ENCODE measurements at places on chromosomes 5 and 9. TPM values are rescaled to one million over a fixed set of nuclear protein-coding genes. Genes with fewer than 3 reads are reported as not detected.

DOCK2 gene
- 3.5 TPM for total RNA-seq

TMEM38B gene
- total RNA-seq: 83.0 TPM

GPSM1 gene
- total RNA-seq: 1.3 TPM

OBP2A gene
- not detected for total RNA-seq

COL15A1 gene
- total RNA-seq: 21.0 TPM

JAKMIP2 gene
- total RNA-seq: 0.02 TPM

GRCh38 chr9:134263596-134263995 is 62.7 kb upstream of the RXRA start:
- no peaks in the 10 kb centered on the region for H3K36me3 ChIP-seq
- peaks cover 2% of the 10 kb centered on the region for H3K27me3 ChIP-seq
- no peak for DNase-seq
- peaks cover 13% of the 10 kb centered on the region for H3K4me1 ChIP-seq

DNA sequence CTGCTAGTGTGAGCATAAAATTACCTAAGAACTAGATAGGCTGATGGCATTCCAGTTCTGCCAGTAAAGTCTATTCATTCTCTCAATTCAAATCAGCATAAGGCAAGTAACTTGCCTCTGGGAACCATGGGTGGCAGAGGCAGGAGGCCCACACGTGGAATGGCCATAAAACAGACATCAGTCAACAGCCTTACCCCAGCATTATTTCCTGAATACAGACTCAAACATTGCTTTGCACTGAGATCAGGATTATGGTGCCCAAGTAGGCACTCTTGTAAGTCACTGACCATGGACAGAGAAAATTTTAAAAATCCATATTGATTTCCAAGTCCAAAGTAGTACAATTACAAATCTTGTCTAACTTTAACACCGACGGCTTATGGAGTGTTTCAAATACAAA is 157.7 kb downstream of the NR2F1-AS1 start:
- no peaks in the 10 kb centered on the region for H3K27me3 ChIP-seq
- H3K27ac ChIP-seq: no peak overlapping the region
- no peaks in the 10 kb centered on the region for H3K4me1 ChIP-seq
- H3K4me3 ChIP-seq: no peak overlapping the region
- no peaks in the 10 kb centered on the region for H3K36me3 ChIP-seq
- DNase-seq: no peak

GRCh38 chr5:171272996-171273970 is 35.8 kb upstream of the TLX3 start:
- no peak overlapping the region for H3K4me3 ChIP-seq
- H3K27ac ChIP-seq: no peak overlapping the region
- H3K4me1 ChIP-seq: no peaks in the 10 kb centered on the region
- no peaks in the 10 kb centered on the region for H3K27me3 ChIP-seq

GRCh38 chr5:175575301-175575700 is 82.6 kb upstream of the HRH2 start:
- H3K4me3 ChIP-seq: no peak overlapping the region
- no peaks in the 10 kb centered on the region for H3K36me3 ChIP-seq
- no peak for DNase-seq
- no peak overlapping the region for H3K27ac ChIP-seq

GRCh38 chr9:112285056-112285455 is 48.4 kb downstream of the PTBP3 start:
- no peak for DNase-seq
- no peaks in the 10 kb centered on the region for H3K27me3 ChIP-seq
- H3K4me3 ChIP-seq: no peak overlapping the region
- no peak overlapping the region for H3K27ac ChIP-seq

DNA sequence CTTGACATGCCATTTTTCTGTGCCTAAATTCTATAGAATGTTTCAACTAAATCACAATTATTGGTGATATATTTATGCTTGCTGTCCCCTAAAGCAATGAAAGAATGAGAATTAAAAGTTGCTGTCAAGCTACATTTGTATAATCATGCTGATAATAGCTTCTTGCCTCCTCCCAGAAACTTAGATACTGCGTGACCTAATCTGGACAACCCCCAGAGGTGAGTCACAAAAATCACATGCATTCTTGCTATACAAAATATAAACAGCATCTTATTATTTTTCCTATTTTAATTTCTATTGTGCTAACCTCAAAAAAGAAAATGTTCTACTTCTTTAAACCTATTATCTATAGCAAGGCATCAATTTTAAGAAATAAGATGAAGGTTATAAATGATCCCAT is 995.8 kb upstream of the ACO1 start:
- no peak overlapping the region for H3K4me3 ChIP-seq
- H3K36me3 ChIP-seq: no peaks in the 10 kb centered on the region
- no peaks in the 10 kb centered on the region for H3K27me3 ChIP-seq
- no peaks in the 10 kb centered on the region for H3K4me1 ChIP-seq
- no peak for DNase-seq

- DNase-seq: no peak
- H3K36me3 ChIP-seq: no peaks in the 10 kb centered on the region
- peaks cover 3% of the 10 kb centered on the region for H3K27me3 ChIP-seq
- H3K4me1 ChIP-seq: no peaks in the 10 kb centered on the region
- peak overlapping the region; percentile 13 for H3K27ac ChIP-seq
Measured at GRCh38 chr9:110994771-110995241, 43.5 kb downstream of the LPAR1 start.

DNA sequence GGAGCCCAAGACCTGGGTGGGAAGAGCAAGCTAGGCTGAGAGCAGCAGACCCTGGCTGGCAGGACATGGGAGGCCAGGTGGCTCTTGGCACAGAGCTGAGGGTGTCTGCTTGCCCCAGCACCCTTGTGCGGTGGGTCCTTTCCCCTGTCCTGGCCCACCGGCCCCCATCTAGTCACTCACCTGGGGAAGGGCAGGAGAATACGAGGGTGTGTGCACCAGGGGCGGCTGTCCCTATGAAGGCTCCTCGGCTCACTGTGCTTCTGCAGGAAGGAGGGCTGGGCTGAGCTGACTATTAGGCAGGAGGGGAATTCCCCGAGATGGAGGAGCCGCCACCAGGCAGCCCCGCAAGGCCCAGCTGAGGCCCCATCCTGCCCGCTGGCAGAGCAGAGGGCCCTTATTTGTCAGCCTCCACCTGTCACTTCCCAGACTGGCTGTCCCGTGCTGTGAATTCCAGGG is 6.1 kb upstream of the TNIP1 start:
- H3K4me3 ChIP-seq: peak overlapping the region; percentile 21
- no peaks in the 10 kb centered on the region for H3K27me3 ChIP-seq
- peaks cover 39% of the 10 kb centered on the region for H3K4me1 ChIP-seq

GRCh38 chr5:150489360-150490295 is 18.3 kb upstream of the NDST1 start:
- peak overlapping the region; percentile 37 for H3K4me3 ChIP-seq
- H3K27me3 ChIP-seq: no peaks in the 10 kb centered on the region
- H3K36me3 ChIP-seq: no peaks in the 10 kb centered on the region
- no peak for DNase-seq

DNA sequence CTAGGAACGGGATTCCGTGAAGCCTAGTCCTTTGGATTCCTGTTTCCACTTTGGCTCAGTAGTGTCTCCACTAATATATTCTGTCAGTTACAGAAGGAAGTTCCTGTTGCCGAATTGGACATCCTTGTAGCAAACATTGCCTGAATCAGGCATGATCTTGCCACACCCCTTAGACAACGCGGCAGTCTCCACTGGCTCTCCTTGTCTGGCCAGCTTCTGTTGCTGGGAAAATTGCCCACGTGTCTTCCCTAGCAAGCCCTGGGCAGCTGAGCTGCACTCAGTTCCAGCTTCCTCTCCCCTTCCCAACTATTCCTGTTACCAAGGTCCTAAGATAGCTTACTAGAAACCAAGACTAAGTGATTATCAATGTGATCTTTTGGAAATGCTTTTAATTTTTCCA is 316.6 kb upstream of the RIOK2 start:
- DNase-seq: no peak
- no peaks in the 10 kb centered on the region for H3K36me3 ChIP-seq
- H3K27me3 ChIP-seq: no peaks in the 10 kb centered on the region
- H3K4me3 ChIP-seq: no peak overlapping the region

- DNase-seq: no peak
- peaks cover 5% of the 10 kb centered on the region for H3K4me1 ChIP-seq
- no peaks in the 10 kb centered on the region for H3K27me3 ChIP-seq
- no peak overlapping the region for H3K4me3 ChIP-seq
- H3K36me3 ChIP-seq: no peaks in the 10 kb centered on the region
Measured at GRCh38 chr5:16856531-16856930, 79.6 kb downstream of the MYO10 start.

GRCh38 chr5:219460-219863 is 1.3 kb downstream of the SDHA start:
- H3K4me1 ChIP-seq: peaks cover 44% of the 10 kb centered on the region
- H3K27me3 ChIP-seq: no peaks in the 10 kb centered on the region
- peak overlapping the region; percentile 94 for H3K27ac ChIP-seq

DNA sequence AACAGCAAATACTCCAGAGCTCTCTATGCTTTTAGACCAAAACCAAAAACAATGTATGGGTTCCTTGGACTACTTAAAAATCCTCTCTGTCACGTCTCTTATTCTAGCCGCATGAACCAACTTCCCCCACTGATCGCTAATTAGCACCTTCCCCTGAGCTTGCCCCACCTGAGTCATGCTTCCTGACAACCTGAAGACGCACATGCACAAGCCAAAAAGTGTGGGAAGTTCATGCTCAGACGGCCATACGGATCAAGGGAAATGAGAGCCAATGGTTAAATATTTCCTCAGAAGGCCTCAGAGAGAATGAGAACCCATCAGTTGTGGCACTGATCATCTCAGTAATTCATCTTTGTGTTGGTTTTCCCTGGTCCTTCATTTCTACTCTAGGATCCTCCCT is 199.7 kb downstream of the BNC2 start:
- no peak overlapping the region for H3K4me3 ChIP-seq
- peak overlapping the region; percentile 73 for H3K27ac ChIP-seq
- no peaks in the 10 kb centered on the region for H3K27me3 ChIP-seq
- H3K36me3 ChIP-seq: no peaks in the 10 kb centered on the region
- DNase-seq: no peak
- H3K4me1 ChIP-seq: peaks cover 13% of the 10 kb centered on the region

DNA sequence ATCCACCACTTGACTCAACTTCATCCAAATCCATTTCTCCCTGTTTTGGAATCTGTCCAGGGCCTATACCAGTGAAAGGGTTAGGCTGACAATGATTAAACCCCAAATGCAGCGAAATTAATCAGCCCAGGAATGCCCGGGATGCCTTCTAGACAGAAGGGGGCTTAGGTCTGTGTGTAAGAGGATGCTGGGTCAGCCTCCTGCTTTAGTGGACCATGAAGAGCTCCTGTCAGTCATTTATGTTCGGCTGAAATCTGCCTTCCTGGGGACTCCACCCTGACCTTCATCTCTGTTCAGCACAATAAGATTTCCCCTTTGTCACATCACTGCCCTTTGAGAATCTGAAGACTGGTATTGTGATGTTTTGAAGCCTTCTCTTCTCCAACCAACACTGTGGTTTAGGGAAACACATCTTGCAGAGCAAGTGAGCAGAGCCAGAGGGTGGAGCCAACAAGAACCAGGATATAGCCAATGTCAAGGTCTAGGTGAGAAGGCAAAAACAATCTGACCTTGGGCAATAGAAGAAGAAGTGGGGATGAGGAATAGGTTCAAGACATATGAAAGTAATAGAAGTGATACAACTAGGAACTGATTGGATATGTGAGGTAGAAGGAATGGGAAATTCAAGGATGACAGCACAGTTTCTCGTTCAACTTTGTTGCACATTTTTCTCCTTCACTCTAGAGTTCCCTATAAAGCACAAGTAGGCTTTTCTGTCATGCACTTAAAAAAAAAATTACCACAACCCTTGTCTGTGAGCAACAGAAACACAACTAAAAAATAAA is 234.4 kb downstream of the ARHGAP26 start:
- no peaks in the 10 kb centered on the region for H3K27me3 ChIP-seq
- no peak overlapping the region for H3K4me3 ChIP-seq
- H3K4me1 ChIP-seq: peaks cover 28% of the 10 kb centered on the region
- no peak for DNase-seq
- no peaks in the 10 kb centered on the region for H3K36me3 ChIP-seq
- no peak overlapping the region for H3K27ac ChIP-seq

- no peaks in the 10 kb centered on the region for H3K4me1 ChIP-seq
- H3K36me3 ChIP-seq: no peaks in the 10 kb centered on the region
- no peaks in the 10 kb centered on the region for H3K27me3 ChIP-seq
- no peak for DNase-seq
Measured at GRCh38 chr9:109973336-109973735, 193.3 kb downstream of the PALM2AKAP2 start.

GRCh38 chr9:4844056-4844838 is 51.5 kb downstream of the RCL1 start:
- peaks cover 5% of the 10 kb centered on the region for H3K36me3 ChIP-seq
- no peak for DNase-seq
- H3K27me3 ChIP-seq: no peaks in the 10 kb centered on the region
- H3K27ac ChIP-seq: no peak overlapping the region
- no peak overlapping the region for H3K4me3 ChIP-seq

- H3K27me3 ChIP-seq: no peaks in the 10 kb centered on the region
- no peaks in the 10 kb centered on the region for H3K36me3 ChIP-seq
- no peak for DNase-seq
- H3K27ac ChIP-seq: no peak overlapping the region
- no peak overlapping the region for H3K4me3 ChIP-seq
- no peaks in the 10 kb centered on the region for H3K4me1 ChIP-seq
Measured at GRCh38 chr5:27377626-27378025, 339.2 kb upstream of the CDH9 start.

- no peaks in the 10 kb centered on the region for H3K27me3 ChIP-seq
- DNase-seq: no peak
- no peaks in the 10 kb centered on the region for H3K4me1 ChIP-seq
- no peak overlapping the region for H3K4me3 ChIP-seq
- no peak overlapping the region for H3K27ac ChIP-seq
- H3K36me3 ChIP-seq: no peaks in the 10 kb centered on the region
Measured at GRCh38 chr5:58211441-58211840, 248.4 kb downstream of the PLK2 start.

DNA sequence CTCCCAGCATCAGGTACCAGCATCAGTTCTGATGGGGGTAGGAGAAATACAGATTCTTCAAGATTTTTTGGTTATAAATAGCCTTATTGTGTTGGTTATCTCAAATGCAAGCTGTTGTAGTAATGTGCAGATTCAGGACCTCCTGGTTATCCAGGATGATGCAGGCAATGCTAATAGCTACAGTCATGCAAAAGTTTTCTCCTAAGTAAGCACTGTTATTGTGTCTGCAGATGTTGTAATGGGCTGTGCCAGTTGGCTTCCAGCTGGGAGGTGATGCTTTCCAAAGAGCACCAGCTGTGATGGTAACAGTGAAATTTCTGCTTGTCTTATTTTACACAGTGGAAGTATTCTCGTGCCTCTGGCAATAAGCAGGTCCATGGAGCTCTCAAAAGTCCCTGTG is 719.2 kb upstream of the CTNND2 start:
- no peaks in the 10 kb centered on the region for H3K27me3 ChIP-seq
- H3K36me3 ChIP-seq: no peaks in the 10 kb centered on the region
- H3K27ac ChIP-seq: no peak overlapping the region
- no peak for DNase-seq
- H3K4me1 ChIP-seq: no peaks in the 10 kb centered on the region
- no peak overlapping the region for H3K4me3 ChIP-seq

- no peak overlapping the region for H3K4me3 ChIP-seq
- H3K27ac ChIP-seq: no peak overlapping the region
- H3K36me3 ChIP-seq: no peaks in the 10 kb centered on the region
Measured at GRCh38 chr9:21160178-21160577, 6.3 kb downstream of the IFNA21 start.
